ENCODE measurements at places on chromosomes 7 and 10. TPM values are rescaled to one million over a fixed set of nuclear protein-coding genes. Genes with fewer than 3 reads are reported as not detected.

DNA sequence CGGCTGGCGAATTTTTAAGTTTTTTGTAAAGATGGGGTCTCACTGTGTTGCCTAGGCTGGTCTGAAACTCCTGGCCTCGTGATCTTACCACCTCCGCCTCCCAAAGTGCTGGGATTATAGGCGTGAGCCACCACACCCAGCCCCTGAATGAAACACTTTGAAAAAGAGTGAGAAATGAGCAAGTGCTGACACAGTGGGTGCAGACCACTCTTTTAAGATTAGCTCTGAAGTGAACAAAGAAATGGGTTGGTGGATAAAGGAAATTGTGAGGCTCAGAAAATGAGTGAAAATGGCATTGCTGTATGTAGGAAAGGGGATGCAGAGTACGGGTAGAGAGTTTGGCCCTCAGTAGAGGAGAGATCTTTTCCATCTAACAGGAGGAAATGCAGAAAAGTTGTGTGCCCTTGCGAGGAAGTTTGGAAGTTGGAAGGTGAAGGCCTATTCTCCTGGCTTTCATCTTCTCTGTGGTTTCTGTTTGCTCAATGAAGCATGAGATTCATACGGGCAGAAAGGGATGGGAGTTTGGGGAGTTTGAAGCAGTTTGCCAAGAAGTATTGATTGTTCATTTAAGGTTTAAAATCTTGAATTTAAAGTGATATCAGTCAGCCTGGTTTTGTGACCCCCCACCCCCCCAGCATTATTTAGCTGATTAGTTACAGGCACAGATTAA is 11.0 kb downstream of the MAPK8 start:
- H3K27ac ChIP-seq = no peak overlapping the region
- H3K4me1 ChIP-seq = peaks cover 21% of the 10 kb centered on the region
- H3K27me3 ChIP-seq = no peaks in the 10 kb centered on the region
- no peaks in the 10 kb centered on the region for H3K36me3 ChIP-seq

AQP1 gene
- 0.13 TPM for total RNA-seq

GLI3 gene
- 0.44 TPM for total RNA-seq

- H3K36me3 ChIP-seq = no peaks in the 10 kb centered on the region
- H3K4me1 ChIP-seq = no peaks in the 10 kb centered on the region
- no peak overlapping the region for H3K27ac ChIP-seq
- no peaks in the 10 kb centered on the region for H3K27me3 ChIP-seq
- H3K4me3 ChIP-seq = no peak overlapping the region
- DNase-seq = no peak
These were observed 73.6 kb upstream of the RNF32 start for GRCh38 chr7:156566812-156567549.

GRK5 gene
- 13.6 TPM for total RNA-seq

AUTS2 gene
- total RNA-seq = 5.3 TPM

DNA sequence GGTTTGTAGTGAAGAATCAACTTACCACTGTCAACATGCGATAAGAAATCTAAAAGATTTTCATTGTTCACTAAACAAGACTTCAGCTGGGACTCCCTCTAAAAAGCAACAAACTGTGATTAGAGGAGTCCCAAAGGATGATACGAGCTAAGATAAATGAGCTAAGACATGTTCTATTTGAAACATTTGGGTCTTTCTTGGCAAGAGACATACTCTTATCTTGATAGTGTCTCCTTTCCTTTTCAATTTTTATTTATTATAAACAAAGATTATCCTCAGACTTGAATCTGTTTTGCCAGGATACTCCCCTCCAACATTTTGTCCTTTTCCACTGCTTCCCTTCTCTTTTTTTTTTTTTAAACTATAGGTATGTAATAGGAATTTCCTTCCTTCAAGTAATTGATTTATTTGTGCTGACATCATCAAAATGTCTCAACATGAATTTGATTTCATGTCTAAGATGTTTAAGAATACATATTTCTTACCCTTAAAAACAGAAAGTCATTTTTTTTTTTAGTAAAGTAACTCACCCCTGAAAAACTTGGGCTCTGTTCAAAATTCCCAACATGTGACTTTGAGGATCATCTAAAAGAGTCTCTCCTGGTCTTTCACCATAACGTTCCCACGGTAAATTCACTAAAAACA is 158.4 kb upstream of the NRP1 start:
- no peak overlapping the region for H3K4me3 ChIP-seq
- H3K36me3 ChIP-seq = no peaks in the 10 kb centered on the region
- no peak overlapping the region for H3K27ac ChIP-seq
- no peaks in the 10 kb centered on the region for H3K4me1 ChIP-seq

- no peak overlapping the region for H3K4me3 ChIP-seq
- no peak for DNase-seq
- no peaks in the 10 kb centered on the region for H3K4me1 ChIP-seq
- no peaks in the 10 kb centered on the region for H3K27me3 ChIP-seq
- H3K36me3 ChIP-seq = no peaks in the 10 kb centered on the region
- no peak overlapping the region for H3K27ac ChIP-seq
These were observed 495.8 kb downstream of the PLXNA4 start for GRCh38 chr7:132080467-132080866.

CALHM1 gene
- total RNA-seq = not detected

DNA sequence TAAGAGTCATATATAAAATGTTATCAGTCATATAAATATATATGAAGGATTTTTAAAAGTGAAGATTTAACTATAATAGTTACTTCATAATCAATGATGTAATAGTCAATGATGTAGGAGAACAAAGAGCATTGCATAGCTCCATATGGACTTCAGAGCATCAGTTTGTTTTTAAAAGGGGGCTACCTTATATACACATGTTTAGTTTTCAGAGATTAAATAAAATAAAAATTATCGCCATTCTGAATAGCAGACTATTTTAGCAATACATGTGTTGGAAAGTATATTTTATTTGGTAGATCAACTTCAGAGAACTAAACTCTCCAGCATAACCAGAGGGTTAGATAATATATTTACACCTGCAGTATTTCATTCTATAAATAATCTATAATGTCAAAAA is 29.1 kb upstream of the EPC1 start:
- no peak for DNase-seq
- no peaks in the 10 kb centered on the region for H3K27me3 ChIP-seq
- peaks cover 36% of the 10 kb centered on the region for H3K4me1 ChIP-seq
- peak overlapping the region; percentile 92 for H3K4me3 ChIP-seq
- H3K27ac ChIP-seq = no peak overlapping the region

- DNase-seq = no peak
- no peaks in the 10 kb centered on the region for H3K36me3 ChIP-seq
- H3K4me3 ChIP-seq = no peak overlapping the region
- no peaks in the 10 kb centered on the region for H3K27me3 ChIP-seq
These were observed 297.9 kb downstream of the DGKB start for GRCh38 chr7:14604606-14605005.

AP4M1 gene
- 13.8 TPM for total RNA-seq

GRCh38 chr7:44240376-44240775 is 39.6 kb downstream of the YKT6 start:
- DNase-seq = no peak
- no peak overlapping the region for H3K27ac ChIP-seq
- H3K4me3 ChIP-seq = no peak overlapping the region
- H3K36me3 ChIP-seq = no peaks in the 10 kb centered on the region
- no peaks in the 10 kb centered on the region for H3K27me3 ChIP-seq

- H3K4me1 ChIP-seq = no peaks in the 10 kb centered on the region
- no peak for DNase-seq
- no peaks in the 10 kb centered on the region for H3K27me3 ChIP-seq
- H3K36me3 ChIP-seq = no peaks in the 10 kb centered on the region
These were observed 160.0 kb upstream of the ANK3 start for GRCh38 chr10:60549686-60550085.

DNA sequence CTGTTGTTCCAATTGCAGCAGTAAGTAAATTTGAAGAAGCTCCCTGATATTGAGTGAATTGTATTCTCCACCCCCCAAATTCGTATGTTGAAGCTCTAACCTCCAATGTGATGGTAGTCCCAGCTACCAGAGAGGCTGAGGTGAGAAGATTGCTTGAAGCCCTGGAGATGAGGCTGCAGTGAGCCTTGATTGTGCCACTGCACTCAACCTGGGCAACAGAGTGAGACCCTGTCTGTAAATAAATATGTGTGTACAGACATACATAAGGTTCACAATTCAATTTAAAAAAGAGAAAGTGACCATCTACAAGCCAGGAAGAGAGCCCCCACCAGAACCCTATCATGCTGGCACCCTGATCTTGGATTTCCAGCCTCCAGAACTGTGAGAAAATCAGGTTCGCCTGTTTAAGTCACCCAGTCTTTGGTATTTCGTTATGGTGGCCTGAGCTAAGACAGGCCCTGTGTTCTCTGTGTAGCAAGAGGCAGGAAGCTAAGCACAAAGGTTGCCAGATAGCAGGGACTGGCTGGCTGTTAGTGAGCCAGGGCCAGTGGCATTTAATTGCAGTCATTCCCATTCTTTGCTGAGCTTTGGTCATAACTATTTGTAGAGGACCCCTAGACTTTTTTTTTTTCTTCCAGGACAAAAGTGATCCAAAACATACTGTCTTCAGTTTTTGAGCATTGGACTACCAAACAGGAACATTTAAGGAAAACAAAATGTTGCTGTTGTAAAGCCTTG is 45.6 kb downstream of the AUTS2 start:
- H3K4me3 ChIP-seq = no peak overlapping the region
- no peaks in the 10 kb centered on the region for H3K27me3 ChIP-seq
- H3K27ac ChIP-seq = no peak overlapping the region

DNA sequence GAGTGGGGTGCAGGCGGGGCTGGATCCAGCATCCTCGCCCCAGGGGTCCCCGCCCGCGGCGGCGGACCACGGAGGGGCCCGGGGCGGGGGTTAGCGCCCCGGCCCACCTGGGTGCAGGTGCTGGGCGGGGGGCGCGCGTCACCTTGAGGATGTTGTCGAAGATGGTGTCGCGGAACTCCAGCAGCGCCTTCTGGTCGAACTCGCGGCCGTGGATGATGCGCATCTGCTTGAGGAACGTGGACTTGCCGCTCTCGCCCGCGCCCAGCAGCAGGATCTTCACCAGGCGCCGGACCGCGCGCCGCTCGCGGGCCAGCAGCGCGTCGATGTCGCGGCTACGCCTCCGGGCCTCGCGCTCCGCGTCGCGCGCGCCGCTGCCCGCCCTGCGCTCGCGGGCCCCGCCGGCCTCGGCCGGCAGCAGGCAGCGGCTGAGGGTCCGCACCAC is 376 bp downstream of the GNA12 start:
- no peaks in the 10 kb centered on the region for H3K27me3 ChIP-seq
- no peaks in the 10 kb centered on the region for H3K36me3 ChIP-seq
- H3K4me1 ChIP-seq = peaks cover 16% of the 10 kb centered on the region
- H3K4me3 ChIP-seq = peak overlapping the region; percentile 50

KCP gene
- 0.84 TPM for total RNA-seq

GRCh38 chr10:96304230-96304629 is at the start of gene DNTT:
Gene DNTT, plus strand, starts transcription at chr10:96304434. Its CDS starts 64 bp downstream, at chr10:96304498.
- H3K4me1 ChIP-seq = peaks cover 33% of the 10 kb centered on the region
- no peak within 1 kb of the TSS for H3K27ac ChIP-seq

DNA sequence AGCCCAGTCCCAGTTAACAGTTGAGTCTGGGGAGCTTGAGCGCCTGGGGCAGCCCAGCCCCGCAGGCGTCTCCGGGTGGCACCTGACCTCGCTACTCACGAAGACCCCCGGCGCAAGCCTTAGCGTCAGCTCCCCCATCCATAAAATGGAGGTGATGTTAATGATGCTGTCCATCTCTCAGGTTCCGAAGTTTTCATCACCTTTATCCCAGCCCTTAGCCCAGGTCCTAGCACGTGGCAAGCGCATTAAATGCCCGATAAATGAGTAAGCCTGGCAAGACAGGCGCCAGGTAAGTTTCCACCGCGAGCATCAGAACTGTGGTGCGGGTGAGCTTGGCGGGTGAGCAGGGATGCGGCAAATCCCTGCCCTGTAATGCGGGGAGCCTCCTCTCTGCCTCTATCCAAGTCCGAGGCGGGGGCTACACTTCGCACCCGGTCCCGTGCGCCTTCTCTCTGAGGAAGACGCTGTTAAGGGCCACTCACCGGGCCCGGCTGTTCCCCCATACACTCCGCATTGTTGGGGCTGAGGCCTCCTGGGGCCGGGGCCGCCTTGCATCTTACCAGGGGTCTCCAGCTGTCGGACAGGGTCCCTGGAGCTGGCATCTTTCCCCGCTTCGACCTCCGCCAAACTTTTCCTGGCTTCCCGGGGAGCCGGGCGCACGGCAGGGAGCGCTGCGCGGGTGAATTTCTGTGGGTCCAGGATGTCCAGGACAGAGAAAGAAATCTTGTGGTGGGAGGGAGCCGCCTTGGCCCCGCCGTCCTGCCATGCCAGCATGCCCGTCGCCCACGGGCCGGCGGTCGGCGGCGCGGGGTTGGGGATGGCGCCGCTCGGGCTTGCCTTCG is 444 bp downstream of the NKX1-2 start:
- no peak overlapping the region for H3K27ac ChIP-seq
- H3K4me3 ChIP-seq = no peak overlapping the region
- DNase-seq = no peak
- peaks cover 6% of the 10 kb centered on the region for H3K4me1 ChIP-seq
- H3K36me3 ChIP-seq = no peaks in the 10 kb centered on the region

GRCh38 chr10:79628988-79629954 is 18.5 kb downstream of the SFTPA1 start:
- no peak overlapping the region for H3K27ac ChIP-seq
- H3K27me3 ChIP-seq = no peaks in the 10 kb centered on the region
- H3K4me3 ChIP-seq = no peak overlapping the region

- H3K4me3 ChIP-seq = no peak overlapping the region
- no peak for DNase-seq
- no peak overlapping the region for H3K27ac ChIP-seq
- no peaks in the 10 kb centered on the region for H3K36me3 ChIP-seq
- no peaks in the 10 kb centered on the region for H3K4me1 ChIP-seq
These were observed 521.2 kb downstream of the TCERG1L start for GRCh38 chr10:130790339-130790738.

ANXA8L1 gene
- not detected for total RNA-seq

GRCh38 chr10:73609116-73609515 is 18.0 kb upstream of the USP54 start:
- H3K27me3 ChIP-seq = no peaks in the 10 kb centered on the region
- no peak overlapping the region for H3K27ac ChIP-seq
- DNase-seq = no peak
- H3K4me1 ChIP-seq = no peaks in the 10 kb centered on the region

GRCh38 chr7:66871076-66871475 is 49.9 kb upstream of the TMEM248 start:
- no peaks in the 10 kb centered on the region for H3K4me1 ChIP-seq
- no peaks in the 10 kb centered on the region for H3K27me3 ChIP-seq
- H3K27ac ChIP-seq = no peak overlapping the region
- H3K36me3 ChIP-seq = no peaks in the 10 kb centered on the region

- H3K27me3 ChIP-seq = no peaks in the 10 kb centered on the region
- H3K27ac ChIP-seq = no peak overlapping the region
- no peaks in the 10 kb centered on the region for H3K4me1 ChIP-seq
- no peak overlapping the region for H3K4me3 ChIP-seq
- H3K36me3 ChIP-seq = no peaks in the 10 kb centered on the region
- no peak for DNase-seq
These were observed 75.2 kb downstream of the TRIL start for GRCh38 chr7:28882869-28883470.

- no peaks in the 10 kb centered on the region for H3K36me3 ChIP-seq
- no peak overlapping the region for H3K27ac ChIP-seq
- no peak overlapping the region for H3K4me3 ChIP-seq
These were observed 782.9 kb downstream of the CCSER2 start for GRCh38 chr10:85111271-85111670.
